HAP-1 (cell line): ENCODE measurements at places on chromosomes 1 and 21.

DNA sequence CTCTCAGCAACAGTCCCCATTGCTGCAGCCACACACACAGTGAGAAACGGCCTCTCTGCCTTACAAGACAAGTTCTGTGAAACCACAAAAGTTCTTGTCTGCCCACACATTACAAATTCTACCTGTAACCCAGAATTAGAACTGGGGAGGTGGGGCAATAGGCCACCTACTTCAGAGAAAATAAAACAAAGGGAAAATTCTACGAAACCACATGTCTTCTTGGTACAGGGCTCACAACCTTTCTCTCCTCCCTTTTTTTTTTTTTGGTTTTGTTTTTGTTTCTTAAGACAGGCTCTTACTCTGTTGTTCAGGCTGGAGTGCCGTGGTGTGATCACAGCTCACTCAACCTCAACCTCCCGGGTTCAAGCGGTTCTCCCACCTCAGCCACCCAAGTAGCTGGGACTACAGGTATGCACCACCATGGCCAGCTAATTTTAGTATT, 30.2 kb downstream of the LPAR3 start:
- no peak for DNase-seq

DNA sequence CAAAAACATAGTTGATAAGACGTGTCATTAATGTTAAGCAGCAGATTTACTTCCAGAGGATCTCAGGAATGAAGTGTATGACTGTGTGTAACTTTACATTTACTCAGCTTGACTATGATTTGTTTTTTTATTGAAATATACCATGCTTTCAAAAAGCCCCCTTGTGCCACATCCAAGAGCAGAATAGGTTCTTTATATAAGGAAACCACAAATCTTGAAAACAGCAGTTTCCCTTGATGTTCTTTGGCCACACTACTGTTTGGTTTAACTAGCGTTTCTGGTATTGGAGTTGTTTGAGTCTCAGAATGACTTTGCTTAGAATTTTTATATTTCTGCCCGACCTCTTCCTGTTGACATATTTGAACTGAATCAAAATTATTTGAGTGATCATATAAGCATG, 25.0 kb downstream of the LRRC8C start:
- DNase-seq: no peak

DNA sequence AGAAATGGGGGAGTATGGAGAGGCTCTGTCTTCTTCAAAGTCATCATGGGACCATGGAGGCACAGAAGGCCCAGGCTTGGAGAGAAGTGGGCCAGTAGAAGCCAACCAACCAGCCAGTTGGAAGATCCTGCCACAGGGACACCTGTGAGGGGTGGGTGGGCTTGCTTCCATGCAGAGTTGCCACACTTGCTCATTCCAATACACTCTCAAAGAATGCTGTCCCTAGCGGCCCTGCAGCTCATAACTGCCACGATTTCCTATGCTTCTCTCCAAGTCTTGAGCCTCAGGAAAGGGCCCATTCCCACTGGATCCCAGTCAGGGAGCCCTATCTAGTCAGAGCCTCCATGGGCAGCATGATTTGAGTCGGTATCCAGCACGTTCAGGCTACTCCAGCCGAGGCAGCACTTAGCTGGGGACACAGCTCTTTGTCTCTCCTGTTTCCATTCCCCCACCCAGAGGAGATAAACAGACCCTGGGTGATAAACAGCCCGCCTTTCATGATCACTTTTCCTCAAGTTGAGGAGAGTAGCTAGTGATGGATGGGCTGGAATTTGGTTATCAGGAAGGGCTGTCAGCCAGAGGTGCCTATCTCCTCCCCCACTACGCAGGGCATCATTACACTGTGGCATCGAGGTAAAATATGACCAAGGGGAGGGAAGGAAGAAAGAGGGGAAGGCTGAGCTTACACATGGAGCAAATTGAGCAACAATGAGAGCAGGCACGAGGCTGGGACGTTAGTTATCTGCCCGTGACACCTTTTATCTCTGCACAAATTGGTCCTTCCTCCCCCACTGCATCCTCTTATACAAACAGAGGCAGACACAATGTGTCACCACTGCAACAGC, 64.6 kb downstream of the ERI3 start:
- no peak for DNase-seq

DNA sequence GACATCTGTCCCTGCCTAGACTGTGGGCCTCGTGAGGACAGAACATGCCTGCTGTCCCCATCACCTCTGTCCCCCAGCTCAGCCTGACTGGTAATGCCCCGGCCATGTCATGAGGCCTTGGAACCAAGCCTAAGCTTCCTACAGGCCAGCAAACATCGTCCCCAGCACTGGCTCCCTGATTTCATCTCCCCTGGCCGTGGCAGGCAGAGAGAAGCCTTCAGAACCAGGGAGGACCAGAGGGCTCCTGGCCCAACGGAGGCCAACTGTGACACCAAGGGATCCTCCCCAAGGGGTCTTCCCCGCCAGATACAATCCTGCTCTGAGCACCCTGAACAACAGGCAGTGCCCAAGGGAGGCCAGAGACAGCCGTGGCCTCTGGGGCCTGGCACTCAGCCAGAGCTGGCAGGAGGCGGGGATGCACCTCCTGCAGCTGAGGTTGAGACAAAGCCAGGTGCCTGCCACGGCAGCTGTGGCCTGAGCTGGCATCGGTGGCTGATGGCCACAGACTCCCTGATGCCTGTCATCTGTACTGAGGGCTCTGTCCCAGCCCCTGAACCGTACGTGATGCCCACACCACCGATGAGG, 9.9 kb upstream of the NPHP4 start:
- no peak for DNase-seq

DNA sequence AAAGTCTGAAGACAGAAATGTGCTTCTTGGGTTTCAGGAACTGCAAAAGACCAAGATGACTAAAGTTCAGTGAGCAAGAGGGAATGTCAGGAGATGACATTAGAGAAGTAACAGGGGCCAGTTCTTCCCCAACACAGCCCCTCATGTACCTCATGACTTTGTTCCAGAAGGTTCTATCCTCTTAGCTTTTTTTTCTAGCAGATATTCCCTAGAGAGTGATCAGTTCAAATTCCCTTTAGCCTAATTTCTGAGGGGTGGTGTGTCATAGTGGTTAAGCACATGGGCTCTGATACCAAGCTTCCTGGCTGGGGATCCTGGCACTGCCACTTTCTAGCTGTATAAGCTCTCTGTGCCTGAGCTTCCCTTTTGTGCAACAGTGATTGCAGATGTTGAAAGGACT, 108.0 kb downstream of the LBR start:
- no peak for DNase-seq
